ENCODE measurements at places on chromosomes 1 and 21.
A peak's percentile ranks its signal among the peaks of the same experiment; 100 is the strongest.

DNA sequence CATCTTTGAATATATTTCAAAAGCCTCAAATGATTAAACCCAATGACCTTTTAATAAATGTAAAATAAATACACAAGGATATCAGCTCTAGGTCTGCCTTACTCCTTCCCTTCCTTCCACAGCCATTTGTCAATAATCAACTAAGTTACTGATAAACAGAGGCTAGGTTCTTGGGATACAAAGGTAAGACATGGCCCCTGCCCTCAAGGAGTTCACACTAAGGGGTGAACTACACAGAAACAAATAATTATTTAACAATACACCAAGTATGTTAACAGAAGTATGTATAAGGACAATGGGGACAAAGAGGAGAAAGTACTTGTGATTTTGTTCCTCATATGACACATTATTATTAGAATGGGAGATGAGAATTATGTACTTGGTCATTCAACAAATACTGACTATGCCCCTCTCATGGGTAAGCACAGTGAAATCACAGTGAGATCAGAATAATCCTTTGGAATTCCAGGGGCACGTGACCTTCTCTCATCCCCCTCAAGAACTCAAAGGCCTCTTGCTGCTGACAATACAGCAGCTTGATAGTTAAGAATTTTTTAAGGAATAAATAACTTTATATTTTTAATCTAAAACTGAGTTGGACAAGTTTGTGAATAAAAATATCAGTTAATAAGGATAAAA is 40.2 kb downstream of the ATP1B1 start:
- no peak for DNase-seq

GRCh38 chr1:8892026-8892425 is 13.5 kb upstream of the ENO1 start:
- DNase-seq, result no peak

DNA sequence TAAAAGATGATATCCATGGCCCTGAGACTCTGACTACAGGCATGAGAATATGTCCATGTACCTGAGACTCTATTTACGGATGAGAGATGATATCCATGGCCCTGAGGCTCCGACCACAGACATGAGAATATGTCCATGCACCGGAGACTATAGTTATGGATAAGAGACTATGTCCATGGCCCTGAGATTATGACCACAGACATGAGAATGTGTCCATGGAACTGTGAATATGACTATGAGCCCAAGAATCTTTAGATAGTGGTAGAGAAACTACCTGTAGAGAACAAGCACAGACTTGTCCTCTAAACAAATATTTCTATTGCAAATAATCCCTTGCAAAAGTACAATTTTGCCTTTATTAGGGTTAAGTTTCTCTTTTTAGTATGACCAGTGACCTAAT is 263.2 kb downstream of the PCP4 start:
- DNase-seq, result no peak

DNA sequence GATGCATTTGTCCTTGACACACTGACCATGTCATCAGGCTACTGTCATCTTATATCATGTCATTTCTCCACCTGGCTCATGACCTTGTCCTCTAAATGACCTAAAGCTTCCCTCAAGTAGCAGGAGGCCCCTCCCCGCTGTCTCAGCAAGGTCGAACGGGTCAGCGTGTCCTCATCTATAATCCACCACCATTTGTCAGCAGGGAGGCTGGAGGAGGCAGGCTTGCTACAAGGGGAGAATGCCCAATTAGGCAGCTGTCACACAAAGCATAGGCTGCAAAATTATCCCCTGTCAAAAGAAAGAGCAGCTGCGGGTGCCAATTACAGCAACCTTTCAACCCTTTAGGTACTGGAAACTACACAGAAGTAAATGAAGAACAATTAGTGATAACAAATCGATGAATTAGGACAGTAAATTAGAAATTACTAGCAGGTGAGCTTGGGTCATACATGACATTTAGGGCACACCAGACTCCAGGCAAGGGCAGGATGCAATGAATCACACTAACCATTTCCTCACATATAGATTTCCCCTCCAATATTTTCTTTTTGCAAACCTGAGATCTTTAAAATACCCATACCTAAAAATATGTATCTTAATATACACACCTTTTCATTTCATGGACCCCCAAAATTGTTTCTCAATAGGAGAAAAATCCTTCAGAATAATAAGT is 61.2 kb downstream of the NRIP1 start:
- no peak for DNase-seq

DNA sequence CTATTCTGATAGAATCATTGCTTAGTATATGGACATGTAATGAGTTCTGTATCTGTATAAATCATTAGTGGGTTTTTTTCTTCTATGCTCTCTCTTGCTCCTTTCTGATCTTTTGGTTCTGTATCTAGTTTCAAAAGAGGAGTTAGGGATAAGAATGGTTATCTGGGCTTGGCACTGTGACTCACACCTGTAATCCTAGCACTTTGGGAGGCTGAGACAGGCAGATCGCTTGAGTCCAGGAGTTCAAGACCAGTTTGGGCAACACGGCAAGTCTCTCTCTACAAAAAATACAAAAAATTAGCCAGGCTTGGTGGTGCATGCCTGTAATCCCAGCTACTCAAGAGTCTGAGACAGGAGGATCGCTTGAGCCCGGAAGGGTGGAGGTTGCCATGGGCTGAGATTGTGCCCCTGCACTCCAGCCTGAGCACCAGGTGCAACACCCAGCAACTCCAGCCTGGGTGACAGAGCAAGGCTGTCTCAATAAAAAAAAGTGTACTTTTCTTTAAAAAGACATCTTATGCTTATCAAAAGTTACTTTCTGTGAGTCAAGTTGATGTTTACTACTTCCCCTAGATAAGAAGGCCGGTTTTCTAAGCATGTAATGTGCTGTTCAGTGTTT is 27.7 kb upstream of the AXDND1 start:
- no peak for DNase-seq

GRCh38 chr1:111512132-111512889 is 8.9 kb upstream of the ADORA3 start:
- no peak for DNase-seq

- no peak for DNase-seq
Observed at GRCh38 chr1:198657550-198658064, 18.8 kb downstream of the PTPRC start.

DNA sequence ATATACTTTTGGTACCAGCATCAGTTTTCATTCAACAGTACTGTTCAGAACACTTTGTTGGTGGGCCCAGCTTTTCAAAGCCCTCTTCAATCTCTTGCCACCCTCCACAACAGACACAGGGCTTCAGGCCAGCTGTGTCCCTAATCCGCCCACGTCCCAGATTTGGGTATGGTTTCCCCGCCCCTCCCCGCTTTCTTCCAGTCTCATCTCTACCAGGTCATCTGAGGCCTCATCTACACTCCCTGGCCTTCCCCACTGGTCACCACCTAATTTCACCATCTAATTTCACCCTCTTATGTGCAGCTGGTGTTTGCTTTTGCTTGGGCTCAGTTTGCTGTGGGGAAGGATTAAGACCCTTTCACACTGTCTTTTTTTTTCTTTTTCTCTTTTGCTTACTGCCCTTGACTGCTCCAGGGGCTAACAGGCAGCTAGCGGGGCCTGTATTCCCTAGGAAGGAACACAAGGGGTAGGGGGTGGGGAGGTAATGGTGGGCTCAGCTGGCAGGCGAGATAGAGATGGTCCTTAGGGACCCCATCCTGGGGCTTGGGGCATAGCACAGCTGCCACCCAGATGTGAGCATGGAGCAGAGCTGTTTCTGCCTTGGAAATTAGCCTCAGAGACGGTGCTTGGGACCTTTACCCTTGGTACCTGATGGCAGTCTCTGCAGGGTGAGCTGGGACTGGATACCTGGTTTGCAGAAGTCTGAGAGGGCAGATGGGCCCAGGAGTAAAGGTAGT is 3.8 kb upstream of the EPB41 start:
- DNase-seq, result peak; percentile 54

DNA sequence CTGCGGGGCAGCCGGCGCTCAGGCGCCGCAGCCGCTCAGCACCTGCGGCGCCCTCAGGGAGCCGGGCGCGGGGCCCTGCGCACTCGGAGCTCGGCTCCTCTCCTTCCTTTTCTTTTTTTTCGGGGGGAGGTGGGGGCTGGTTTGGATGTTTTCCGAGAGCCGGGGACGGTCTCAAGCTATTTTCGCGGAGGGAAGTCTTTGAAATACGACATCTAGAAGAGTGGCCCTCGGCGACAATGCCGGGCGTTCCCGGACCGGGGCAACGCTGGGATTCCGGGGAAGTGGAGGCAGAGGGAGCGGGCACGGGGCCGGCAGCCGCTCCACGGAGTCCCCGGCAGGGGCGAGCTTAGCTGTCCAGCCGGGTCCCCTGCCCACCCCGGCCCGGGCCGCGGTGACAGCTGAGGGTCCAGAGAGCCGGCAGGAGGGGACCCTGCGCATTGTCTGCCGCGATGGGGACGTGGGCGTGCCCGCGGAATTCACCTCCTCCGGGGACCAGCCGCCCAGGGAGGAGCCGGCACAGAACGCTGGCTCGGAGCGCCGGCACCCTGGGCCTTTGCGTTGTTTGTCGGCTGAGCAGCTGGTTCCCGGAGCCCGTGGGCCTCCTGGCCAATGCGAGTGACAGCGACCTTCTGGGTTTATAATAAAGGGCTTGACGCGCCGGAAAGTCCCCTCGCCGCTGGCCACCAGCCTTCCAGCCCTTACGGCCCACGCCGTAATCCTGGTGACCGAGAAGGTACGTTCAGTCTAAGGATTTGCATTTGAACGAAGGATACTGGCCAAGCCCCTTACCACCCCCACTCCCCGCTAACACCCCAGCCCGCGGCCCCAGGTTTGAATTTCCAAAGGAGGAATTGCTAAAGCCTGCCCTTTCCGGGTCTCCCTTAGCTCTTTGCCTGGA is 582 bp downstream of the SLC37A1 start:
- DNase-seq, result peak; percentile 77

DNA sequence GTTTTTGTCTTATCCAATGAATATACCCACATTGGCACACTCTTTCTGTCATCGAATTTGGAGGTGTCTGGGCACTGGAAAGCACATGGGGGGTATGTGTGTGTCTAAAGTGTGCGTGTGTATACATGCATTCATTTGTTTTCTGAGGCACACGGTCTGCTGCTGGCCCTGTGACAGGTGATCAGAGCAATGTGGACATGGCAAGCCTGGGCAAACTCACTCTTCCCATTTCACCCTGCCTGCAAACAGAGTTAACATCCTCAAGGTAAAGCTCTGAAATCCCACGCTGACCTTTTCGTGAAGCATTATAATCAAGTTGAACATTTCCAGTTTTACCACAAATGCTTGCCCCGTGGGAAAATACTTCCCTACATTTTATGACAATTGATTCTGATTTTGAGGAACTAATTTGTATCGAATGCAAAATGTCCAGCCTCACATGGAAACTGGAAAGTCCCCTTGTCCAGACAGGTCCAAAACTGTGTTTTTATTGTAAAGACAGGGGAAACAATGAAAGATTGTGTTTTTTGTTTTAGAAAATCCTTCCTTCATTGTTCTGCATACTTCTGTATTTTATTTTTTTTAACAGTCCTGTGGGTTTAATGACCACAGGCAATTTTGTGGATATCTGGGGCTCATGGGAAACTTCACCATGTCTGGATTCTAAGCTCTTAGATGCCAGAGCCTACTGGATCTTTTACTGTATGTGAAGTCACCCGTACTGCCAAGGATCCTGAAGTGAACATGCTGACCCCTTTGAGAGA is 160.9 kb downstream of the PBX1 start:
- no peak for DNase-seq

GRCh38 chr1:75727571-75727970 is 3.1 kb downstream of the ACADM start:
- no peak for DNase-seq

DNA sequence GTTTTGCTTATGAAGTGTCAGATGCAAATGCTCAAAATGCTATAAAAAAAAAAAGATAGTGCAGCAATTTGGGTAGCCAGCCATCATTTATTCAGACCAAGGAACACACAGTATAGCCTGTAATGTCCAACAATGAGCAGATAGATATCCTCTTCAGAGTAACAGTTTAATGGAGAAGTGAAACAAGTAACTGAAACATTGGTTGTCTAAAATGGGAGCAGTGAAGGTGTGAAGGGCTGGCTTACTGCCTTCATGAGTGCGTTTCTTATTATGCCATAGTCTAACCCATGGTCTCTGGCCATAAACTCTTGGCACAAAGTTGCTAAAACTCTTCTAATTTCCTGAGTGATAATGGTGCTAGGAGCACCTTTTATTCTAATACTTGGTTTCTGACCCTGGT is 11.4 kb downstream of the RGS5 start:
- DNase-seq, result no peak

- DNase-seq, result no peak
Observed at GRCh38 chr21:26391166-26391565, 181.9 kb downstream of the CYYR1 start.

DNA sequence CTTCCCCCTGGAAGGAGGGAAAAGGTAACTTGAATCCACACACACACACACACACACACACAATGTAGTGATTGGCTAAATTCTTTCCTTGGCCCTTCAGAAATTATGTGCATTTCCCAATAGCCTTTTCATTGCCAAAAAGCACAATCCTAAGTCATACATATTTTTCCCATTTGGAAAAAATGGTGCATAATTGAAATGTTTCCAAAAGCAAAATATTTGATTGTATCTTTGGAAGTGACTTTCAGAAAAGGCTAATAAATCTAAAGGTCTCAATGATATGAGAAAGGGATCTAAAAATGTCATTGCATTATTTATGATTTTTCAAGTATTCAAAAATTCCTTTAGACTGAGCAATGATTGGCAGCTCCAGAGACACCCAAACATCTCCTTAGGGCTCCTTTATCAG is 43.5 kb upstream of the NEK7 start:
- no peak for DNase-seq

GRCh38 chr1:212142883-212143530 is 107.5 kb downstream of the DTL start:
- DNase-seq, result no peak

- DNase-seq, result no peak
Observed at GRCh38 chr1:1345860-1346500, 3.2 kb downstream of the DVL1 start.

- DNase-seq, result no peak
Observed at GRCh38 chr1:153441238-153441755, 19.2 kb downstream of the S100A7 start.

DNA sequence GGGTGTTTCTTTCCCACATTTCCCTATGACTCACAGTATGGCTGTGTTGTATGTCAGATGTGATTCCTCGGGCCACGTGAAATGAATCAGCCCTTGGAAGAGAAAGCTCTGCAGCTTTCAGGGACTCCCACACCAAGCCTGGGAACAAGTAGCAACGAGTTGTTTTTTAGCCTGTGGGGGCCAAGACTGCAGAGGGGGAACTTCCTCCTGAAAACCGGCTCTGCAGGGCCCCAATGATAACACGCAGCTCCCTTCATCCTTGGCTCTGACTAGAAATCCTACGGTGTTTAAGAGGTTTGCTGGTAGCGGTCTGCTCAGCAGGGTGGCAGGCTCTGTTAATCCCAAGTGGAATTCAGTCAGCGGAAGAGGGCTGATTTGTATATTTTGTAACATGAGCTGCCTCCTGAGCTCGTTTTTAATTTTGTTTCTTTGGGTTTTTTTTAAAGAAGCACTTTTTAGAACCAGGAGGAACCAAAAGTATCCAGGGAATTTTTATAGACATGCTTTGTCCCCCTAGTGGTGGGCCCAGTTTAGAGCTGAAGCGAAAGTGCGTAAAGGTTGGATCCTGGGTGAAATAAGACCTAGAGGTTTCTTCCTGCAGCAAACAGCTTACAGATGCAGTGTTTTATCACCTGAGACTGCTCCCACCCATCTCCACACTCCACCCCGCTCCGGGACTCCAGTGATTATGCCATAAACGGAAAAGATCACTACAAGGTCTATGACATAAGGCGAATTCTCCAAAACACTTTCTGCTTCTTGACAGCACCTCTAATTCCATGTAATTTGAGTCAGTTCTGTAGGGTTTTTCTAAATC is 48.8 kb downstream of the LAMC2 start:
- DNase-seq, result peak; percentile 85

- no peak for DNase-seq
Observed at GRCh38 chr1:63758791-63759190, 15.0 kb upstream of the ROR1 start.

- DNase-seq, result no peak
Observed at GRCh38 chr1:11558871-11559590, 80.1 kb downstream of the DISP3 start.

Measured in suprapubic skin (tissue), 4 donors.